Small intestine (tissue), 16 donors: ENCODE measurements at places on chromosomes 2 and 18. TPM values are rescaled to one million over a fixed set of nuclear protein-coding genes. Genes with fewer than 3 reads are reported as not detected.

Gene GREB1
- 0.76 TPM for polyA plus RNA-seq

Gene TIGD1
- 6.6 TPM for polyA plus RNA-seq

Gene GCKR
- polyA plus RNA-seq: 2.1 TPM

Gene NT5DC4
- 0.04 TPM for polyA plus RNA-seq

Gene ASB18
- not detected for polyA plus RNA-seq

Gene ACTG2
- 108 TPM for polyA plus RNA-seq

Gene PPP1R1C
- polyA plus RNA-seq: not detected

Gene CHMP1B
- 64.9 TPM for polyA plus RNA-seq

Gene LONRF2
- polyA plus RNA-seq: 0.43 TPM

Gene OR6B2
- polyA plus RNA-seq: not detected

Gene GRP
- polyA plus RNA-seq: not detected

Gene MDH1B
- 0.31 TPM for polyA plus RNA-seq

Gene ADD2
- 1.7 TPM for polyA plus RNA-seq

Gene KLHL41
- 2.7 TPM for polyA plus RNA-seq

Gene CNDP1
- 6.8 TPM for polyA plus RNA-seq
